ENCODE measurements at places on chromosomes 11 and 22.

- peak; percentile 23 for DNase-seq
These were observed 125.6 kb downstream of the AASDHPPT start for GRCh38 chr11:106202935-106203620.

DNA sequence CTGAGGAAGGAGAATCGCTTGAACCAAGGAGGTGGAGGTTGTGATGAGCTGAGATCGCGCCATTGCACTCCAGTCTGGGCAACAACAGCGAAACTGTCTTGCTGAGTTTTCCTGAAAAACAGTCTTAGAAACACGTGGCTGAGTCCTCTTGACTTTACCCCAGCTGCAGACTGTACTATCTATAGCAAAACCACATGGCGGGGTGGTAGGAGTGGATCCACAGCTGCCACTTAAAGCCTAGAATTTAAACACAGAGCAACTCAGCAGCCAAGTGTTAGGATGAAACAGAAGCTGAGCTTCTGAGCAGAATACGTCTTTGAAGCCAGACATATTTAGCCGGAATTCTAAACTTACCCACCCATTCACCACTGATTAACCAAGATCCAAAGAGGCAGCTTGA, 14.1 kb downstream of the PATZ1 start:
- DNase-seq = no peak

- DNase-seq = no peak
These were observed 427.4 kb upstream of the CADM1 start for GRCh38 chr11:115931548-115932083.

DNA sequence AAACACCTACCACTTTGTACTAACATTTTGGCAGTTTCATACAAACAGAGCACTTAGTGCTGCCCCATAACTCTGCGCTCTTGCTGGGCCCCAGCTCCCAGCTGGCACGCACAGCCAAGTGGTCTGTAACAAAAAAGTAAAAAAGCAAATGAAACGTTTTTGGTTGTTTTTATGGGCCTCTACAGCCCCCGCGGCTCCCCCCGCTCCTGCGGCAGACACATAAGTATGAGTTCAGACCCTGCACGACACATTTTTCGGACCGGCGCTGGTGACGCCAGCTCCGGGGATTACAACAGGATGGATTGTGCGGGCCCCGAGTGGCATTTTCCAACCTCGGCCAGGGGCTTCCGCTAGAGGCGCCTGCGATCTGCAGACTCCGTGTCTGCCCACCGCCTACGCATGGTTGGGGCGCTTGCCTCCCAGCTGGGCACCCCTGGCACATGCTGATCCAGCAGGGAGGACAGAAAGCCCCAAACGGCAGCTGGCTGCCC, 418.2 kb downstream of the SOX6 start:
- DNase-seq = no peak

DNA sequence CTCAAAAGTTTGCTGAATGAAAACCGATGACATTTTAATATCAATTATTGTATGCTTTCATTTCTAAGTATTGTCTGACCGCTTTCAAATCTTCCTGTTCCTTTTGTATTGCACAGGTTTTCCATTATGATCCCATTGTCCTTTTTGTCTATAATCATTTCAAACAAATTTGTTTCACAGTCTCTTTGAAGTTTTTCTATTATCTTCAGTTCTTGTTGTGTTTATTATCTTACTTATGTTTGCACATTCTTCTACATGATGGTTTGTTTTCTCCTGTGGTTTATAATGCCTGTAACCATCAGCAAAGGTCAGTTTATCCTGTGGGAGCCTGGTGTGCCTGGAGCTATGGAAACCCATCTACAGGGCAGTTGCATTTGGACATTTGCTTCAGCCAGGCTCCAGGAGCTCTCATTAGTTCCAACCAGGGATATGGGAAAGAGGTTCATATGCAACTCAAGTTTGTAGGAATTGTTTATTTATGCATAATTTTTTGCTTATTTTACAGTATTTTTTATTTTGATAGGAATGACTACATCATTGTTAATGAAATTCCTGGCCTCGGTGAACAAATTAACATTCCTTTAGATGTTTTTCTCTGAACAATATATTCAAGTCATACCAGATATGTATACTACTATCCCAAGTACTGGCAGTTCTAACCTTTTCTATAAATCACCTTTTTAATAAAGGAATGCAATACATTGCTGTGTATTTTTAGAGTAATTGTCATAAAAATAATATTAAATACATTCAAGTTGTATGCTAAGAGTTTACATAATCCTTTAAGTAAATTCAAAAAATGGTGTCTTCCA, 179.2 kb downstream of the SBF2 start:
- no peak for DNase-seq

DNA sequence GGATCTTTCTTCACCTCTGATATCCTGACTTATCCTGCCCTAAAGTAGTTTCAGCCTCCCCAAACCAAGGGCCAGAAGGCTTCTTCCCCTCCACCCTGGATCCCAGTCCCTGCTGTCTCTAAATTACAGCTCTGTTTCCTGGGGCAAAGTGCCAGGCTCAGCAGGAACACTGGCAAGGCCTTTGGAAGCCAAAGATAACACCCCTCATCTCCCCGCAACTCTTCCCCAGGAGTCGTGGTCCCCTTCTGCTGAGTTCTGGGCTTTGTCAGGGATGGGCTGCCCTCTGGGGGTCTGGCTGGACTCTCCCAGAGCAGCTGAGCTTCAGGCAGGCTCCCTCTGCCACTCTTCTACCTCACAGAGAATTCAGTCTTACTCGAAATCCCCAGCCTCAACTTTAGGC, 53.8 kb upstream of the AMPD3 start:
- no peak for DNase-seq

DNA sequence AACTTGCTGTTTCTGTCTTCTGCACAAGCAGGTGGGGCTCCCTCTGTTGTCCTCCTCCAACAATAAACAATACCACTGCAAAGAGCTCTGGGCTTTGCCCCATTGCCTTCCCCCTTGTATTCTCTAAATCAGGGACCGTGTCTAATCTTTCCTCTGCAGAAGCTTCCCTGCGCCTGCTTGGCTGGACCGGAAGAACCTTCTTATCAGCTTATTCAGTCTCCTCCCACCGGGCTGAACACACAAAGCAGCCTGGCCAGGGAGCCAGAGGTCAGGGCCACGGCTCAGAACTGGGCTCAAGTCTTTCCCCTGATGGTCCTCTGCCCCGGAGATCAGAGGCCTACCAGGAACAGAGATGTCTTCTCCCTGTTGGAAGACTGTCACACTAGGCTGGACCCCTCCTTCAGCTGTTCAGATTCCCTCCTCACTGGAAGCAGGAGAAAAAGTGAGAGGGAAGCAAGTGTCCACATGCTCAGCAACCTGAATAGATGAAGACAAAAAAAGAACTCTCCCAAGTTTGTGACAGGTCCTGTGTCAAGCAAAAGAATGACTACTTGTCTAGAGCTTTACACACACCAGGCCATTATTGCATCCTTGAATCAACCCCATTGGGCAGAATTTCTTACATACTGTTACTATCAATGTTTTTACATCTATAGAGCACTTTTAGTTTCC, 63.7 kb downstream of the RAB30 start:
- peak; percentile 45 for DNase-seq

DNA sequence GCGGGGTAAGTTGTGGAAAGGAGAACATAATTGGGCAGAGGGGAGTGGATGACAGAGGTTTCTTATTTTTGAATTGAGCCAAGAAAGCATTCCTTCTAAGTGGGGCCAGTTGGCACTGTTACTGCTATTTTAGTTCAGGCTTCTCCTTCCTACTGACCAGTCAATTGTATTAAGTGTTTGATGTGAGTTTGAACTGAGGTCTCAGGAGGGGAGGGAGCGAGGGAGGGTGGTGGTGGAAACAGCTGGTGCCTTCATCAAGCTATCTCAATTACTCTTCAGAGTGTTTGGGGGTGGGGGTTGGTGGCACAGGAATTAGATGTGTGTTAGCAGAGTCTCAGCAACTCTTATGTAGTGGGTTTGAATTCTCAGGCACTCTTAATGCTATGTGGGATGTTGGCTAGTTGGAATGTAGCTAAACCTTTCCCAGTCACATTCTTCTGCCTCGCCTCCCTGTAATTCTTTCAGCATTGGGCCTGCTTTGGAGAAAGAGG, 14.5 kb downstream of the CTNND1 start:
- peak; percentile 78 for DNase-seq

DNA sequence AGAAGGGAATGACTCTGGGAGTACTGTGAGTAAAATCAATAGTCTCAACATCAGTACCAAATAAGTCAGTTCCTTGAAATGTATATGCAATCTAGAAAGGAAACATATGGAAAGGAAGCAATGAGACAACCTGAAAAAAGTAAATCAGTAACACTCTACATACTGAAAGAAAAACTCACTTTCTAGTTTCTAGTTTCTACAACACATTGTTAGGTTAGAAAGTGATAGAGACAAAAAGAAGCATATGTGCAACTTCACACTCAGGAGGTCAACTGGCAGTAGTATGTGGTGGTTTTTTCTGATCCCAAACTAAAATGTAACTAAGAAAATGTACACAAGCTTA, 156.5 kb upstream of the SOX6 start:
- DNase-seq = no peak

DNA sequence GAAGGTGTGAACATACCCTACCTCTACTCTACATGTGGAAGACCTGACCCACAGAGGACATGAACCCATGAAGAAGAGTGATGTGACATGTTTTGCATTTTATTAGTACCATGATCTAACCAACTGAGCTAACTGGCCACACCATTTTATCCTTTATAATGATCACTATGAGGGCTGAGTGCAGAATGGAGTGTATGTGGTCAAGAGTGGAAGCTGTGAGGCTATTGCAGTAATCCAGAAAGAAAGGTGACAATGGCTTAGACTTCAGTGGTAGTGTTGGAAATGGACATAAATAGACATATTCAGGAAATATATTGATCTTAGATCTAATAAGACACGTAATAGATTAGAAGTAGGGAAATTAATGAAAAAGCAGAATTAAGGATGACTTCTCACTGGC, 3.8 kb downstream of the SRSF8 start:
- DNase-seq = no peak

DNA sequence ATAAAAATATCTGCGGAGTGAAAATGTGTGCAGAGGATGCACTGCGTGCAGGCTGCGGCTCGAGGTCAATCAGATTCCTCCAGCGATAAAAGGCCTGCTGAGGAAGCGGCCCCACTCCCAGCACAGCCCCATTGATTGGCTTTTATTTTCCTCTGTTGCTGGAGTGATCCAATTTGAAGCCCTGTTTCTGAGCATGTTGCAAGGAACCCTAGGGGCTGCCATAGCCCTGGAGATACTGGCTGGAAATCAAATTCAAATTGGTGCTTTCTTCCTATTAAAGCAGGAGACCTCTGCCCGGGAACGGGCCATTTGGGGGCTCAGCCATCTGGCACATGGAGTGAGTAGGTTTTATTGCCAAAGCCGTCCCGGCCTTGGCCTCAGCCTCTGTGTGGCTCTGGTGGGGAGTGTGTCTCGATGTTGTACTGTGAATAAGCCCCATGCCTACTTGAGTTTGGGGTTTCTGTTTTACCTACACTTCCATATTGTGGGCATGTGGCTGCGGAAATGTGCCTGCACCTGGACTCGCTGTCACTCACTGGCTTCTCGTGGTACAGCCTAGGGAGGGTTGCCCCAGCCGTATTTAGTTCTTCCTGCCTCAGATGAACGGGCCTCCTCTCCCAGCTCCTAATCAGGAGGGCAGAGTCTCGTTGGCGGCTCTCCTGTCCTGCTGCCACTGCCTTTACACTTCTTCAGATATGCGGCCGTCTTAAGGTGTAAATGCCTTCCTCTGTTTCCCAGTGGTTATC, 25.6 kb downstream of the PARVB start:
- DNase-seq = no peak

- no peak for DNase-seq
These were observed 567.9 kb upstream of the CADM1 start for GRCh38 chr11:116072133-116072532.

GRCh38 chr22:40593460-40594273, 42.9 kb downstream of the MRTFA start:
- DNase-seq = no peak

DNA sequence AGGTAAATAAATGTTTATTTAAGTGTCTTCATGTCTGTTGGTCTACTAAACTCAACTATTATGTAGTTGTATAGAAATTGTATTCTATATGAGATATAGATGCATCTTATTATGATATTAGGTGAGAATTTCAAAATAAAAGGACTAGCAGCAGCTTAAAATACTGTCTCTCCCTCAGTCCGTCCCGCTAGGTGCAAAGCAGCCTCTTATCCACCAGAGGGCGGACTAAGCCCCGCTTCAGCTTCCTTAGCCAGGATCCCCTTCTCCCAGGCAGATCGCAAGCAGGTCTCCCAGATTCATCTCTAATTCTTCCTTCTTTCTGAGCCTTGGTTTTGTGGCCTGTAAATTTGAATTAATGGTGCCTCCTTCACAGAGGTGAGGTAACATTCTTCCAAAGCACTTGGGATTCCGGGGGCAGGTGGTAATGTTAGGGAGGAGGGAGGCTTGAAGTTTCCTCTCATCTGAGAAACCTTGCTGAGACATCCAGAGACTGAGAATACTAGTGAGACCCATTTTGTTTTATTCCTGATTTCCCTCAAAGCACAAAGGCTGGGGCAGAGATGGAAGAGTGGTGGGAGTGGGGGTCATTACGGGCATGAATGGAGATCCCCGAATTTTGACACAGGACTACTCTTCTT, 13.5 kb upstream of the INSC start:
- peak; percentile 72 for DNase-seq

DNA sequence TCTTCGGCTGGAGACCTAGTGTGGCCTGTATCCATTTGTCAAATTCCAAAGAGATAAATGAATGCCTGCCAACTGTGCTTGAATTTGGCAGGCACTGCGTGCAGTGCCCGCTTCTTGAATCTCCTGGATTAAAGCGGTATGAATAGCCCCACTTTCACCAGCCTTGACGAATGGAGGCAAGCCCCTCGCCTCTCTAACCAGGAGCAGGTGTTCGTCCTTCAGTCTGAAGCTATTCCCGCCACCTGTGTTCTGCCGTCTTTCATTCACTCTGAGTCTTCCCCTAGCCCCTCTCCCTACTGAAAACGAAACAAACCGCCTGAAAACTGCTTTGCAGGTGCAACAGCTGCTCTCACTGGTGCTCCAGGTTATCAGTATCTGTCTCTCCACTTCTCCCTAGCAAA, 11.2 kb downstream of the NLRP14 start:
- DNase-seq = no peak

DNA sequence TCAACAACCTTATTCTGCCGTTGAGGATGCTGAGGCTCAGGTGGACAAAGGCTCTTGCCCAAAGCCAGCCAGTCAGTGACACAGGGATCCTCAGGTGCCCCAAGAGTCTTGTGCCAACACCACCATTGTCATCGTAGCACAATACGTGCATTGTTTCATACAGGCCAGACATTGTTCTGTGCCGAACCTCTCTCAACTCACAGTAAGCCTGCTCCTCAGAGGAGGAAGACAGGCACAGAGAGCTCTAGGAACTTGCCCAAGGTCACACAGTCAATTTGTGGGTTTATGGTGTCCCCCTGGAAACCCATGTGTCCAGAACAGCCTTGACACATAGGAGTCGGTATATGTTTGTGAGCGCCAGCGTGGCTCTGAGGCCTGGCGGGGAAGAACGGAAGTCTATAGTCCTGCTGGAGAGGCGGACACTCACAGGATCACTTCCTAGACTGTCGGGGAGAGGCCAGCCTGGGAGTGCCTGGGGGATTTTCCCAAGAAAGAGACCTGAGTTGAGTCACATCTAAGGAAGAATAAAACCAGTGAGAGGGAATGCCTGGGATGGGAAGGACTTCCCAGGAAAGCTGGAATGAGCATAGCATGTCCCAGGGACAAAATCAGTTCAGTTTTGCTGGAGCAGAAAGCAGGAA, 20.2 kb downstream of the LIF start:
- no peak for DNase-seq

GRCh38 chr11:61627850-61628661, 47.2 kb upstream of the SYT7 start:
- DNase-seq = peak; percentile 60

Measured in iris pigment epithelial cell (primary cell).